ENCODE measurements at places on chromosomes 4 and X. TPM values are rescaled to one million over a fixed set of nuclear protein-coding genes. Genes with fewer than 3 reads are reported as not detected.

MAGEA1 gene
- not detected for total RNA-seq

CT45A3 gene
- not detected for total RNA-seq

CLDN24 gene
- not detected for total RNA-seq

- no peak for DNase-seq
These were observed 5.9 kb upstream of the PLAC1 start for GRCh38 chrX:134664202-134664601.

DNA sequence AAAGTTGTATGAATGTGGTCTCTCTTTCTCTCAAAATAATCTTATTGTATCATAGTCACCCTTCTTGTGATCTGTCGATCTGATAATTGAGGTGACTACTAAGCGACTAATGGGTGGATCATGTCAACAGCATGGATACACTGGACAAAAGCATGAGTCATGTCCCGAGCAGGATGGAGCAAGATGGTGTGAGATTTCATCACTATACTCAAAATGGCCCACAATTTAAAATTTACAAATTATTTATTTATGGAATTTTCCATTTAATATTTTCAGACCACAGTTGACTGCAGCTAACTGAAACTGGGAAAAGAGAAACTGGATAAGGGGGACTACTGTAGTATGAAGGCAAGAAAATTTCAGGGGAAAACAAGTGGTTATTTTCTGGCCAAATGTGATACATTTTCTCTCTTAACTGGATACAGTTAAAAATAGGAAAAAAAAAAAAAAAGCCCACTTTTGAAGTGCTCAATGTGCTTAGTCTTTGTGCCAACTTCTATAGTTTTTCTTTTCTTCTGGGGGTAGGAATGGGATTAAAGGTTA is 25.3 kb downstream of the FAM241A start:
- DNase-seq, result peak; percentile 87

GRCh38 chrX:107008034-107008433 is 8.0 kb upstream of the MORC4 start:
- DNase-seq, result no peak

DNA sequence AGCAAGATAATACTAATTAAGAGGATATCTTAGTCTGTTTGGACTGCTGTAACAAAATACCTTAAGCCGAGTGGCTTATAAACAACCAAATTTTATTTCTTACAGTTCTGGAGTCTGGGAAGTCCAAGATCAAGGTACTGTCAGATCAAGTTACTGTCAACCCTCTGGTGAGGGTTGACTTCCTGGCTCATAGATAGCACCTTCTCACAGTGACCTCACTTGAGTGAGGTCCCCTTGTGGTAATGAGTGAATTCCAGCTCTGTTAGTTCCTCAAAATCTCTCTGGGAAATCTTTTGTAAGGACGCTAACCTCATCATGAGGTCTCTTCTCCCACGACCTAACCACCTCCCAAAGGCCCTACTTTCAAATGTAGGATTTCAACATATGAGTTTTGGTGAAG is 36.9 kb upstream of the ADGRA3 start:
- DNase-seq, result no peak

GRCh38 chr4:152581536-152582160 is 45.8 kb upstream of the FBXW7 start:
- no peak for DNase-seq

DNA sequence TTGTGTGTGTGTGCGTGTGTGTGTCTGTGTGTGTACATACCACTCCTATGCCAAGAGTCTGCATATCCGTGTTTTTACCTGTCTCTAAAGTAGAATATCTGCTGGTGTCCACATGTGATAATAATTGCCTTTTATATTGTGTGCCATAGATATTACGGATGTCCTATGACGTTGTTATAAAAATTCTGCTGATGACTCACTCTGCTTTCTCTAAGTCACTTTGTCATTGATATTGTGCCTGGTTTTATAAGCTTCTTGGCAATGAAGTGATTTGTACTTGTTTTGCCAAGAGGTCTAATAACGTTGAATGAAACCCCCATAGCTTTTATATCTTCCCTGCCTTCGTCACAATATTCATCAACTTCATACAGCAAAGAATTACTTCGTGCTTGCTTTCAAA is 102.6 kb upstream of the C1GALT1C1 start:
- peak; percentile 3 for DNase-seq

DNA sequence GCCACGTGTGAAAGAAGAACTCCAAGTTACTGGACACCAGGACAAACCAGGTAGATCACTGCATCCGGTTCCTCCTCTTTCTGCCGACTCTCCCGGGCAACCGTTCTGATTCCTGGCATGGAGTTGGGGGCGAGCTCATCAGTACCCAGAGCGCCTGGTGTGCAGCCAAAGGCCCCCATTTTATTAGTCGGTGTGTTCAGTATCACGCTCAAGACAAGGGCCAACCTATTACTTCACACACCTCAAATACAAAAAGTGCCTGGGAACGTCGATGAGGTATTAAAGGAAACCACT is 2.8 kb upstream of the CTBP1 start:
- no peak for DNase-seq
